ENCODE measurements at places on chromosomes 2 and 18.

DNA sequence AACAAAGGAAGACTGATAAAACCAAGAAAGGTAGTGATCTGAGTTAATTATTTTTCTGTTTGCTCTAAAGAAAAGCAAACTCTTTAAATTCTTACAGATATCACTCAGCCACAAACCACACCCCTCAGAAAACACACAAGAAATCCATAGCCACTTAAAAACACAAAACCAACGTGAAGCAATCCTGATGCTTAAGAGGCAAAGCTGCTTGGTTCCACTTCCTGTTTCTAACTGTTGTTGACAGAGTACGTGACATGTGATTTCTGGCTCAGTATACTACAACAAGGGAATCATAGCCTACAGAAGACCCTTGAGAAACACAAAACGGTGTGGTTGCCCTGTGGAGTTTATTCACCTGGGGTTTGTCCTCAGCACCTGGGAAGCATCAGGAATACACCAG is 240.9 kb upstream of the APCDD1 start:
- no peak for DNase-seq

GRCh38 chr2:60634438-60634837 is 81.0 kb upstream of the BCL11A start:
- no peak for DNase-seq

DNA sequence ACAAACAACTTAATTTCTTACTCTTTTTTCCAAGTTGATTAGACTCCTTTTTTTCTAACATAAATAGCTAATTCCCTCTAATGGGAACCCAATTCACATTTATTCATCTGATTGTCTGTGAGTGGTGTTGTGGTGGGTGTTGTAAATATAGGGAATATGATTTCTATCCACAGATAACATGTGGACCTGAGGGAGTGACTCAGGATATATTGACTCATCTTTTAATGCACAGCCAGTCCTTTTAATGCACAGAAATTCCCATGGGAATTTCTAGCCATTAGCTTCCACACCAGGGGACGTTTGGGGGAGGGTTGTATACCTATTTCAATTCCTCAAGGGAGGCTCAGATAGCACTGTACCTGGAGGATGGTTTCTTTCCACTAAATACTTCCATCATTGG is 1339.6 kb upstream of the LRRTM1 start:
- no peak for DNase-seq

- no peak for DNase-seq
Observed at GRCh38 chr18:4854671-4855070, 342.4 kb downstream of the AKAIN1 start.

GRCh38 chr2:83900862-83901261 is 558.2 kb downstream of the SUCLG1 start:
- no peak for DNase-seq

Measured in ecto neural progenitor cell (in vitro differentiated cells).